Stimulated activated CD8-positive, alpha-beta memory T cell treated with anti-CD3 and anti-CD28 coated beads, Interleukin-4, amount 100 ng/mL, for 1 hour (primary cell): ENCODE measurements at places on chromosomes 1 and 21.

DNA sequence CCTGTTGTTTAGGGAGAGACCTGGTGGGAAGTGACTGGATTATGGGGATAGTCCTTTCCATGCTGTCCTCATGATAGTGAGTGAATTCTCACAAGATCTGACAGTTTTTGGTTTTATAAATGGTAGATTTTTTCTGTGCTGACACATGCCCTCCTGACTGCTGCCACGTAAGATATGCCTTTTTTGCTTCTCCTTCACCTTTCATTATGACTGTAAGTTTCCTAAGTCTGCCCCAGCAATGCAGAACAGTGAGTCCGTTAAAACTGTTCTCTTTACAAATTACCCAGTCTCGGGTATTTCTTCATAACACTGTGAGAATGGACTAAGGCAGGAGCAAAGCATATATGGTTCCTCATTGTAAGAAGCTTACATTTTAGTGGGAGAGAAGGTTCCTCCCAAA lies 1727.2 kb downstream of the NCAM2 start:
- DNase-seq: no peak

- no peak for DNase-seq
Measured at GRCh38 chr1:225430301-225430700, 2.5 kb upstream of the LBR start.

GRCh38 chr1:159941591-159942560 lies 3.5 kb downstream of the IGSF9 start:
- no peak for DNase-seq

DNA sequence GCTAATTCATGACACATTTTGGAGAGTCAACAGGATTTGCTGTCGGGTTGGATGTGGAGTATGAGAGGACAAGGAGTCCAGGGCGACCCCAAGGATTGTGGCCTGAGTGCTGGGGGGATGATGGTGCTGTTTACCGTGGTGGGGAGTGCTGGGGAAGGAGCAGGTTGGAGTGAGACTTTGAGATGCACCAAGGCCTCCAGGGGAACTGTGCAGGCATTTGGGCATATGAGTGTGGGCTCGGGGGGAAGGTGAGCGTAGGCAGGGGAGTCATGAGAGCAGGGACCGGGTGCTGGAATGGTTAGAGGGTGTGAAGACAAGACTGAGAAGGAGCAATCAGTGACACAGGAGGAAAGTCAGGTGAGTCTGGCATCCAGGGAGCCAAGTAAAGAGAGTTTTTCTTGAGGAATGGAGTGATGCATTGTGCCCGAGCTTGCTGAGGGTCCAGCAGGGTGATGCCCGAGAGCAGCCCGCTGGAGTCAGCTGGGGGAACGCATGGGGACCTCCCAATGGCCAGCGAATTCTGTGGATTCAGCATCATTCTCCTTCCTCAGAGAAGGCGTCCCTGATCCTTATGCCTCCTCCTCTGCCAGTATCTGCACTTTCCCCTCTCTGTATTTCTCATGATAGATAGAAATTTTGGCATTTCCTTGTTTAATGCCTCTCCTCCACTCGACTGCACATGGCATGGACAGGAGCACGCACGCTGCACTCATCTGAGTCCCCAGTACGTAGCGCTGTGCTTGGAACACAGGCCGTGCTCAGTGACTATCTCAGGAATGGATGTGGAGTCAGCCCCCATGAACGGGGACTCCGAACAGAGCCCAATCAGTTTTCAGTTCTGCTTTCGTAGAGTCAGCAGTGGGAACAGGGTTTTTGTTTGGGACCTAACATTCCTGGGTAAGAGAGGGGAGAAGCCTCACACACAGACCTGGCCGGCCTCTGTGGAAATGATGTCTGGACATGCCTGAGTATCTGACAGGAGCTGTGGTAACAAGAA lies 52.1 kb upstream of the ETV3 start:
- DNase-seq: no peak

GRCh38 chr1:225653463-225654276 lies 747 bp upstream of the ENAH start:
- no peak for DNase-seq

DNA sequence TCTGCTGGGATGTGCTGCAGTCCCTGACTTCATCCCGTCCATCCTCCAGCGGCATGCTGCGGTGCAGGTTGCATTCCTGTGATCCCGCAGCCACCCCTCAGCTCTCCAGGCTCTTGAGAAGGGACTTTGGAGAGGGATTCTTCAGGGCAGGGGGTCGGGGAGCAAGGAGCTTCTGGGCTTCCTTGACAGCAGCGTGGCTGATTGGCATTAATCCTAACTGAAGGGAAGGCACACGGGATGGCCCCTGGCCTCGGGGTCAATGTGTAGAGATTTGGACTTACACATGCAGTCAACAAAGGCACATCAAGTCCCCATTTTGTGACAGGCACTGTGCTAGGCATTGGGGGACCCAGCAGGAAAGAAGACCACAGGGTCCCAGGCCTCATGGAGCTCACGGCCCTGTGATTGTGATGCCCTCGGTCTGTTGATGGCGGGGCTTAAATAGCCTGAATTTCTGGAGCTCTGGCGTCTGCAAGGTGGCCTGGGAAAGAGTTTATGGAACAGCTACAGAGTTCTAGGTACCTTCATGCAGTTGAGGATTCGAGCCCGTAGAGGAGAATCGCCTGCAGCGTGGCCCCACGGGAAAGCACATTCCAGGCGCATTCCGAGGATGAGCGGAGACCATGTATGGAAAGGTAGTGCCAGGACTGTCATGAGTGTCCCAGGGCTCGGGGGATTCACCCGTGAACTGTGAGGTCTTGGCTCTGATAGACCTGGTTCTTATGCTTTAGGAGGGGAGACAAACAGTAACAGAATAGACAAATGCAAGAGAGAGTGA lies 20.1 kb downstream of the PSEN2 start:
- no peak for DNase-seq

DNA sequence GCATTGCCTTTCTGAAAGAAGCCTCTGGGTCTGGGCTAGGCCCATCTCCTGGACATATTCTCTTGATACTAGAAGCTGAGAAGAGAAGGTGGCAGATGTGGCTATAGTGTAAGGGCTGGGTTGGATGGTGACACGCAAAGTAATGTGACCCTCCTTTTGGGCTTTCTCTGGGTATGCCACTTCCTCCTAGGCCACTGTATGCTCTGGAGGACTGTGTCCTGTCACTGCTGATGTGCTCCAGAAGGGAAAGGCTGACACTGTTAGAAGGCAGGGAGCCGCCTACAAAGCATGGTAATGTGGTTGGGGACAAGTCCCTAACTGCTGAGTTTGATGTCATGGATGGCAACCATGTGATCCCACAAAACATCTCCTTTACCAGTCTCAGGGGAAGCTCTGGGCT lies 112.1 kb downstream of the BCAR3 start:
- DNase-seq: no peak

- no peak for DNase-seq
Measured at GRCh38 chr1:185788386-185788785, 54.2 kb downstream of the HMCN1 start.
